Activated naive CD4-positive, alpha-beta T cell treated with anti-CD3 and anti-CD28 coated beads, Interleukin-2, amount 50 U/mL, for 16 hours (primary cell): ENCODE measurements at places on chromosomes 6 and 20.
A peak's percentile ranks its signal among the peaks of the same experiment; 100 is the strongest.

GRCh38 chr20:49185071-49185761 is 2.9 kb downstream of the STAU1 start:
- DNase-seq, result no peak

- no peak for DNase-seq
These were observed 9.1 kb downstream of the MAPK13 start for GRCh38 chr6:36139431-36139830.

GRCh38 chr6:14063756-14064155 is 53.8 kb upstream of the CD83 start:
- DNase-seq, result no peak

DNA sequence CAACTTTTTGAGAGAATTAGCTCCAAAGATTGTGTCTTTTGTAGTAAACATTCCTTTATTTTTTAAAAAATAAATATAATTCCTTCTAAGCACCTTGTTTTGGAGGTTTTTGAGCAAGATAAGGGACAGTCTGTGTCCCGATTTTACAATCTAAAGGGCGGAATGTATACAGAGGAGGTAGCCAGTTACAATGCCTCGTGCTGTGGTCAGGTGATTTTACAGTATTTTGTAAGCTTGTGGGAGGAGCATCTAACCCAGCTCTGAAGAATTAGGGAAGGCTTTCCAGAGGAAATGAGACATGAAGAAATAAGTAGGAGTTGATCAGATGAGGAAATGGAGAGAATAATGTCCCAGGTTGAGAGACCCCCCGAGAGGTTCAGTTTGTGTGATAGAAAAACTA is 1.3 kb downstream of the HINT3 start:
- DNase-seq, result no peak

GRCh38 chr6:53361549-53362031 is 12.8 kb upstream of the ELOVL5 start:
- DNase-seq, result peak; percentile 33

- no peak for DNase-seq
These were observed 120.5 kb downstream of the KIF13A start for GRCh38 chr6:17866876-17867444.

DNA sequence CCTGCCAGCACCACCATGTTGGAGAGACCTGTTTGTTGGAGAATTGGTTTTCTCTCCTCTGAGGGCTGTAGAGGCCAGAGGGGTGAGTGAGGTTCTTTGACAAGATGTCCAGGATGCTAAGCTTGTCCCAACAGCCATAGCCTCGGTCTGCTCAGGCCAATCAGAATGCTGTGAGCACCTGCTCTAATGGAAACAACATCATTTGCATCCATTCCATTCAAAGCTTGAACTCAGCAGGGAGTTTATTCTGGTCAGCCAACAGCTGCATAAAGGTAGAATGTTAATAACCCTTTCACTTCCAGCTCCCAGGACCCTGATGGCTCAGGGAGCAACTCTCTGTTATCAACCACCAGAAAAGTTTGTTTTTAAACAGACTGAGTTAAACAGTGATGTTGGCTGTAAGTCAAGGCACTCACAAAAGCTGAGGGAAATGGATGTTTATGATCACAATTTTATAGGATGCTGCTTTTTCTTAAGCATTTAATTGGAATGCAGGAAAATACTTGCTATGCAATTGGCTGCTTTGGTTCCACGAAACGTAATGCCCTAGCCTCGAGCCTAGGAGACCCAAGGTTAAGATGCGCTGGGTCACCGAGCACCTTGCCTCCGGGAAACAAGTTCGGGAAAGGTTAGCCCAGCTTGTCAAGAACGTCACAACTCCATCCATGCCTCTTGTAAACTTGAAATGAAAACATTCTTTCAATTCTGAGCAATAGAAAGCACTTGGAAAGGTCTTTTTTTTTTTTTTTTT is 155.2 kb downstream of the NFATC2 start:
- DNase-seq, result no peak
